ENCODE measurements at places on chromosomes 4 and X. TPM values are rescaled to one million over a fixed set of nuclear protein-coding genes. Genes with fewer than 3 reads are reported as not detected.

Gene GRIPAP1
- 32.7 TPM for total RNA-seq

Gene GABRG1
- 1.6 TPM for total RNA-seq

DNA sequence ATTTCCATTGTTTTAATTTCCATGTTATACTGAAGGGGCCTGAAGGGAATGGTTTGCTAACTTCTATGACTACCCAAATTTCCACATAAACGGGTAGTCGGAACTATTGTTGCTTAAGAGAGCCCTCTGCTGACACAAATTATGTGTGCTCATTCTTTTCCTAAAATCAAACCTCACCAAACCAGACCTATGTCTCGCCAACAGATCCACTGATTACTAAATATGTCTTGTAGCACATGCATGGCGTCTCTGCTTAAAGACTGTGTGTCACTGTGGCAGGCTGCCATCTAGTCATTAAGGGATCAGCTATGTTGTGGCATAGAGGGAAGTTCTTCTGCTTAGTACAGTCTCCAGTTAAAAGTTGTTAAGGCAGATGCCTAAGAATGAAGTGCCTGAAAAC is 25.1 kb downstream of the PIR start:
- H3K4me1 ChIP-seq = peaks cover 14% of the 10 kb centered on the region
- H3K36me3 ChIP-seq = no peaks in the 10 kb centered on the region
- no peak overlapping the region for H3K27ac ChIP-seq

DNA sequence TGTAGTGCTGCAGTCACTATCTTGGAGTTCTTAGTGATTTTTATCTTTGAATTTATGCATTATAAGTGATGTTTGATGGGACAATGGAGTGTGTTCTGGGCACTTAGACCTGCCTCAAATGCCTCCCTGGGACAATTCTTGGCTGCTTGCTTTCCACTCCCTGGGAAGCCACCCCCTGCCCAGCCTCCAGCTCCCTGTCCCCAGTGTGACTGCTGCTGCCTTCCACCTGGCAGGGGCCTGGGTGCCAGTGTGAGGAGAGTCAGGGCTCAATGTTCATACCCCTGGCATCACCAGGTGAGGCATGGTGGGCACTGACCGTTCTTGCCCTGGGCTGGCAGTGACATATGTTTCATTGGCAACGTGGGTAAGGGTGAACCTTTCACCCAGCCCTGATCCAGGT is 14.8 kb downstream of the MSX1 start:
- H3K4me1 ChIP-seq = peaks cover 27% of the 10 kb centered on the region
- DNase-seq = no peak
- peaks cover 100% of the 10 kb centered on the region for H3K27me3 ChIP-seq

- no peak overlapping the region for H3K4me3 ChIP-seq
- no peak for DNase-seq
- no peaks in the 10 kb centered on the region for H3K27me3 ChIP-seq
- no peak overlapping the region for H3K27ac ChIP-seq
Measured at GRCh38 chr4:128560754-128561495, 248.6 kb upstream of the JADE1 start.
